Mesenteric fat pad (tissue), 1 donor: ENCODE measurements at places on chromosomes 5 and 9. TPM values are rescaled to one million over a fixed set of nuclear protein-coding genes. Genes with fewer than 3 reads are reported as not detected.

DNA sequence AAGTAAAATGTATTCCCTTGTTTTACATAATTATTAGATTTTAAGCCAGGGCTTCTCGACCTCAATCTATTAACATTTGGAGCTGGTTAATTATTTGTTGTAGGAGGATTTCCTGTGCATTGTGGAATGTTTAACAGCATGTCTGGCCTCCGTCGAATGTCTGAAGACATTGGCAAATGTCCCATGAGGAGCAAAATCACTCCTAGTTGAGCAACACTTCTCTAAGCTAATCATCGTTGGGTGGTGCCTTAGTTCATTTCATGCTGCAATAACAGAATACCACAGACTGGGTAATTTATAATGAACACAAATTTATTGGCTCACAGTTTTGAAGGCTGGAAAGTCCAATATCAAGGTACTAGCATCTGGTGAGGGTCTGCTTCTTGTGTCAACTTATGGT, 13.4 kb upstream of the VPS13A start:
- no peak for DNase-seq

GRCh38 chr5:168869615-168870227, 290.6 kb upstream of the PANK3 start:
- no peak for DNase-seq

- DNase-seq = no peak
Measured at GRCh38 chr9:132627106-132627505, 42.7 kb downstream of the DDX31 start.

DNA sequence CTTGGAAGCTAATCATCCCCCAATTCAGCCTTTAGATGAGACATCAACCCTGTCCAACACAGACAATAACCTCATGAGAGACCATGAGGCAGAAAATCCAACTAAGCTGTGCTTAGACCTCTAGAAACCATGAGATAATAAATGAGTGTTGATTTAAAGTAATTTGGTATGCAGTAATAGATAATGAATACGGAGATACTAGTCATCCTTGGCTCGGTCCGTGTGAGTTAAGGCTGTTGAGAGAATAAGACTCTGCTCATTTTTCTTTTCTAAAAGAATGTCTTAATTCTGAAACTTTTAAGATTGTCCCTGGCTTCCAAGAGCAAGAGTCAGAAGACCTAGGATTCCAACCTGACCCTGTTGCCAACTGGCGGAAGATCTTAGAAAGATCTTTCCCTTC, 6.1 kb downstream of the TNC start:
- DNase-seq = no peak

Gene SUSD3
- 2.0 TPM for total RNA-seq
